ENCODE measurements at places on chromosomes 2 and 18.

DNA sequence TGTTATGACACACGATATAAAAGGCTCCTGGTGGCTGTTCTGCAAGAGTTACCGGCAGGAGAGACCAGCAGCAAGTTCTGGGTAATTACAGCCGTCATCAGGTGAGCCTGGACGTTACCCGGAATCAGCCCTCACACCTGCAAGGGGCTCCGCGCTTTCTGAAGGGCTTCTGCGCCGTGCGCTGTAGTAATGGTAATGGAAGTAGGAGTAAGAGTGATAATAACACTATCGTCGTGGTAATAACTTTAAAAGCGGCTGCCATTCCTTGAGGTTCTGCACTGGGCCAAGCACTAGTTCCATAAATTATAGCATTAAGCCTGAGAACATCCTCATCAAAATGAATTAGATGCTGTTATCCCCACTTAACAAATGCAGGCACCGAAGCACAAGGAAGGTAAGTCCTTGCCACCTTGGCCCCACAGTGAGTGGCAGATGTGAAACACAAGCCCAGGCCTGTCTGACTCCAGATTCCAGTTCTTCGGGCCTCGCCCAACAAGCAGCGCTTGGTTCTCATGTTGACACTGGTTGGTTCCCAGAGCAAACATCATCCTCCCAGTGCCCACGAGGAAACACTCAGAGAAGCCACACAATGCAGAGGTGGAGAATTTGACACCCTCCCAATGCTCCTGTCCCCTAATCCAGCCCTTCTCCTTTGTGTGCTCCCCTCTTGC lies 205.2 kb downstream of the EIPR1 start:
- peak; percentile 81 for DNase-seq

- peak; percentile 79 for DNase-seq
These were observed 37.9 kb downstream of the MTERF4 start for GRCh38 chr2:241064008-241064801.

GRCh38 chr2:37306024-37306423 lies 18.6 kb downstream of the PRKD3 start:
- peak; percentile 71 for DNase-seq

GRCh38 chr2:42102591-42103450 lies 55.0 kb downstream of the PKDCC start:
- no peak for DNase-seq

DNA sequence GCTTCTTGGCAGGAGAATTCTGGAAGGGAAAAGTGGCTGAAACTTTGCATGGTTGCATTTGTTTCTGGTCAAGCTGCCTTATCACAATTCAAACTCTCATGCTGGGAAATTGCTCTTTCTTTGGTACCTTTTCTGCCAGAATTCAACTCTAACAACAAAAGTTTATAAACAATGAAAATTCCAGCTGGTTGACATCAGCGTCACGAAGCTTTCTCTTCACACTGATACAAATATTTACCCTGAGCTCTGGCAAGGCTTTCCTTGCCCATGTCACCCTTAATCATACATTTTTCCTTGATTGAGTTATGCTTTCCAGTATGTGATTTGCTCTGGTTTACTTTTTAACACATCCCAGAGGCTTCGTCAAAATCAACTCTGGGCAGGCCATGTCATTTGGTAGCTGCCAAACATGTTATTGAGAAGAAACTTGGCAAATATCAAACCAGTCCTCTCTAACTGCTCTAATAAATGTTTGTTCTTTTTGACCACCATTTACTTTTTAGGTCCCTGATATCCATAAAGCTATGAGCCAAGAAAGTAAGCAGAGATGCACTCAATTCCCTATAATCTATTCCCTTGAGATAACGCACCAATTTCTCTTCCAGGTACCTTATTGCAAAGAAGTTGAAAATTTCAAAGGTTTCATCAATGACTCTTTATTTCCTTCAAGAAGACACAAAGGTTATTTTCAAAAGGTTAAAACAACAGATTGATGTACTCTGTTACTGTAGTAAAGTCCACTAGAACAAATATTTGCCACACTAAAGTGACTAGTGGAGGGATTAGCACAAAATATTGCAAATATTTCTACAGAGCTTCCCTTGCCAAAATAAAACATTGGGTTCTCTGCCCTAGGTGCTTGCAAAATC lies 1241.1 kb upstream of the ZEB2 start:
- DNase-seq = no peak

GRCh38 chr2:209368914-209369313 lies 54.9 kb upstream of the MAP2 start:
- DNase-seq = no peak

- DNase-seq = no peak
These were observed 78.2 kb upstream of the CABLES1 start for GRCh38 chr18:23057096-23057495.
